Osteoblast (primary cell): ENCODE measurements at places on chromosomes 16 and 17. TPM values are rescaled to one million over a fixed set of nuclear protein-coding genes. Genes with fewer than 3 reads are reported as not detected.
A peak's percentile ranks its signal among the peaks of the same experiment; 100 is the strongest.

DNA sequence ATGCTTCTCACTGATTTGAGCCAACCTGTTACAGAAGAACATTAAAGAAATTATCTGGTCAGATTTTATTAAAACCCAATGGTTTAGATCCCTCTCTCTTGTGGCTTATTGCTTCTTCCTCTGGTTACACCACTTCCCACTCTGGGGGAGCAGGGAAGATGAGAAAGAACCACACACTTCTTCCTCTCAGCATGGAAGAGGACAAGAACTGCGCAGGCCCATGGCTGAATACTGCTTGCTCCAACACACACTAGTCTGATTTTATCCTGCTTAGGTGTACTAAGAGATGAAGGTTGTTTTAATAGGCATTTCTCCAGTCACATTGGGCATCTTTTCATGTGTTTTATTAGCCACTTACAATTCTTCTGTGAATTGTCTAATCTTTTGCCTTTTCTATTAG is 27.6 kb downstream of the MAP3K3 start:
- no peak for DNase-seq

DNA sequence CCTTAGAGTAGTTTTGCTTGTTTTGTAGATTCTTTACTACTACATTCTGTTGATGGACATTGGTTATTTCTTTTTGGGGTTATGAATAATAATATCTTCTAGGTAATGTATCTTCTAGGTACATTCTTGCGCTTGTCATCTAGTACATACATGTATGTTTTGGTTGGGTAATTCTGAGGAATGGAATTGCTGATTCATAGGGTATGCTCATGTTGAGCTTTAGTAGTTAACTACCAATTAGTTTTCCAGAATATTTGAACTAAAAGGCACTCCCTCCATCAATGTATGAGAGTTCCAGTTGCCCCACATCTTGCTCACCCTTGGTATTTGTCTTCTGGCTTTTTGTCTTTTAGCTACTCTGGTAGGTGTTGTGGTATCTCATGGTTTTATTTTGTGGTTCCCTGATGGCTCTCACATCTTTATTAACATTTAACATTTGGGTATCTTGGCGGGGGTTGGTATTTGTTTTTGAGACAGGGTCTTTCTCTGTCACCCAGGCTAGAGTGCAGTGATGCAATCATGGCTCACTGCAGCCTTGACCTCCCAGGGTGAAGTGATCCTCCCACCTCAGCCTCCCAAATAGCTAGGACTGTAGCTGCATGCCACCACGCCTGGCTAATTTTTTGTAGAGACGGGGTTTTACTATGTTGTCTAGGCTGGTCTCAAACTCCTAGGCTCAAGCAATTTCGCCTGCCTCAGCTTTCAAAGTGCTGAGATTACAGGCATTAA is 47.1 kb downstream of the SLC6A4 start:
- DNase-seq = no peak

DNA sequence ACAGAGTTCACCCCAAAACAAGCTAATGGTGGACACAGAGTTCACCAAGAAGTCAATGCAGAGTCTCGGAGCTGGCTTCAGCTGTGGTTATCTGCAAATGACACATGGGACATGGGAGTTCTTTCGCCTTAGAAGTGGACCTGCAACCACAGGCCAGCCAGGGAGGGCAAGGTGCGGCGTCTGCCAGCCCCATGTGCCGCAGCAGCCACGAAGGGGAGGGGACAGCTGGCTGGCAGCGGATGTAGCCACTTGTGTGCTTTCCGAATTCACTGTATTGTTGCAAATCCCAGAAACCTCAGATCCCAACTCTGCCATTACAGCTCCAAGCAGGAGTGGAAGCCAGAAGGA is 24.8 kb downstream of the LMF1 start:
- DNase-seq = peak; percentile 95

DNA sequence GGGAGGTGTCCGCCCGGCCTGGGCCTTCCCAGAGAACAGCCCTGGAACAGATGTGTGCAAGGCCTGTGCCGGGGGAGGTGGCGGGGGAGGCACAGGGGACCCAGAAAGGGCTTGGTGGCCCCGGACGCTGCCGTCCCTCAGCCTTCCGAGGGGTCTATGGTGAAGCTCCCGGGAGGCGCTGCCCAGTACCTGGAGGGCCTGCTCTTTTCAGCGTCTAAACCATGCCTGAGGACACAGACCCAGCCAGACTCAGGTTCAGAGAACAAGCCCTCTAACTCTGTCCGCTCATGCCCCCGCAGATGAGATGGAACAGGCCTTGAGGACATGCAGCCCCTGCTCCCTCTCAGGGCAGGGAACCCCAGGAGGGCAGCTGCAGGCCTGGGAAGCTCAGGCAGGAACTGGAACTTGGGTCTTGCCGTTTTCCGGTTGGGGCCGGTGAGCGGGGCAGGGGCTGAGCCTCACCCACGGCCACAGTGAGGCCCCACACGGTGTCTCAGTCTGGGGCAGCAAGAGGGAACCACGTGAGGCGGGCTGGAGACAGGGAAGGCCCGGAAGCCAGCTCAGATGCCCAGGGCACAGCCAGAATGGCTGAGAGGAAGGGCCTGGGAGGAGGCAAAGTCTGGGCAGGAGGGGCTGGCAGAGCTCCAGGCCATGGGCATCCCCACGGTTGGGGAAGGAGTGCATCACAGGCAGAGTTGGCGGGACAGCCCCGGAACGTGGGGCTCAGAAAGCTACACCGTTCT is 12.5 kb downstream of the SLC16A3 start:
- peak; percentile 95 for DNase-seq

DNA sequence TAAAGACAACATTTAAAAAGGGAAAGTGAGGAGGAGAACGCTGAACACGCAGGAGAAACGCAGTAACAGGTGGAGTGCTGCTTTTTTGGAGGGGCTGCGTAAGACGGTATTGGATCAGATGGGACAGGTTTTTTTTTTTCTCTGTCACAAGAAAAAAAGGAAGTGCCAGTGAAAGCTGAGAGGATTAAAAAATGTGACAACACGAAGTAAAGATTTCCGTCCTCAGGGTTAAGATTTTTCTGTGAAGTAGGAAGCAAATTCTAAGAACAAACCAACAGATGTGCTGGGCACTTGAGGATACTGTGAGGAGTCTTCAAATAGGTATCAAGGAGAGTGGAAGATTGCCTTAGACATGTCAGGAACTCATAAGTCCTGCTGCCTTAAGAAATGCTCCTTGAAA is 5.8 kb upstream of the ABCA9 start:
- no peak for DNase-seq

DNA sequence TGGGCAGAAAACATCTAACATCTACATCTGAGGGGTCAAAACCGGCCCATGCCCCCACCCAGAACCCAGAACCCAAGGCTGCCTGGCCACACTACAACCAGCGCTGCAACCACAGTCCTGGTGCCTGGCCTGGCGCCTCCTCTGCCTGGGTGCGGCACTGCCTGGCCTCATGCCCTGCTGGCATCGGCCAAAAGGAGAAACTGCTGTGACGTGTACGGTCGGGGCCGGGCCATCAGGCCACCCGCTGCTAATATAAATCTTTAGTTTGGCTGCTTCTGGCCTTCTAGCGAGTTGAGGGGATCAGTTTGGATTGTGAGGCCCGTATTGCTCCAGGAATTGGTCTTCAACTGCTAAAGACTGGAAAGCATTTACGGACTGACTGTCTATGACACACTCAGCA is 22.8 kb downstream of the TMEM204 start:
- peak; percentile 23 for DNase-seq

GRCh38 chr16:14014284-14014625 is 56.9 kb upstream of the MRTFB start:
- no peak for DNase-seq

- DNase-seq = no peak
These were observed 6.7 kb downstream of the MRPL58 start for GRCh38 chr17:75019146-75019545.

- DNase-seq = peak; percentile 46
These were observed 11.0 kb downstream of the TBC1D24 start for GRCh38 chr16:2485811-2486507.

- no peak for DNase-seq
These were observed 119.2 kb downstream of the PITPNC1 start for GRCh38 chr17:67496286-67496685.

- DNase-seq = peak; percentile 100
These were observed at the start of gene FAM222B for GRCh38 chr17:28842282-28843012. Gene FAM222B (minus strand): TSS chr17:28842790. CDS start chr17:28766667, 76,123 bp downstream.

- DNase-seq = peak; percentile 99
These were observed 21.3 kb downstream of the SRCIN1 start for GRCh38 chr17:38584350-38584925.

DNA sequence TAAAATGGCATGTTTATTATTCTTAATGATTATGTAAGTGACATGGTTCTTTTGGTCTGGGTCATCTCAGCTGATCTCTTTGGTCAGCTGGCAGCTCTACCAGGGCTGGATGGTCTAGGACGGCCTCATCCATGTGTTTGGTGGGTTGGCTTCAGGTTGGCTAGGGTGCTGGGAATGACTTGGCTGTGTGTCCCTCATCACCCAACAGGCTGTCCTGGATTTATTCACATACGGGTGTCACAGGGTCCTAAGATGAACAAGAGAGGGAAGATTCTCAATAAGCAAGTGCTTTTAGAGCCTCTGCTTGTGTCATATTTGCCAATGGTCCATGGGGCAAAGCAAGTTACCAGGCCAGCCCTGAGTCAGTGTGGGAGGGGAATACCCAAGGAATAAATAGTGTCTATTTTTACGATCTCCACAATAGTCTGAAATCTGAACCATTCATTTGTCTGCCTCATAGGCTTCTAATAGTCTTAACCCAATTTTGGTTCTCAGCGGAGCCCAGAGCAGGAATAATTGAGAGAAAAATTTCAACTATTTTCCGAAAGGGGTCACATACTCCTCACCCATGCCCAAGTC is 157.5 kb downstream of the HS3ST2 start:
- DNase-seq = peak; percentile 6

GRCh38 chr16:82748026-82748425 is 121.3 kb downstream of the CDH13 start:
- peak; percentile 43 for DNase-seq

GRCh38 chr17:77189148-77189547 is 48.4 kb downstream of the SEC14L1 start:
- DNase-seq = no peak

DNA sequence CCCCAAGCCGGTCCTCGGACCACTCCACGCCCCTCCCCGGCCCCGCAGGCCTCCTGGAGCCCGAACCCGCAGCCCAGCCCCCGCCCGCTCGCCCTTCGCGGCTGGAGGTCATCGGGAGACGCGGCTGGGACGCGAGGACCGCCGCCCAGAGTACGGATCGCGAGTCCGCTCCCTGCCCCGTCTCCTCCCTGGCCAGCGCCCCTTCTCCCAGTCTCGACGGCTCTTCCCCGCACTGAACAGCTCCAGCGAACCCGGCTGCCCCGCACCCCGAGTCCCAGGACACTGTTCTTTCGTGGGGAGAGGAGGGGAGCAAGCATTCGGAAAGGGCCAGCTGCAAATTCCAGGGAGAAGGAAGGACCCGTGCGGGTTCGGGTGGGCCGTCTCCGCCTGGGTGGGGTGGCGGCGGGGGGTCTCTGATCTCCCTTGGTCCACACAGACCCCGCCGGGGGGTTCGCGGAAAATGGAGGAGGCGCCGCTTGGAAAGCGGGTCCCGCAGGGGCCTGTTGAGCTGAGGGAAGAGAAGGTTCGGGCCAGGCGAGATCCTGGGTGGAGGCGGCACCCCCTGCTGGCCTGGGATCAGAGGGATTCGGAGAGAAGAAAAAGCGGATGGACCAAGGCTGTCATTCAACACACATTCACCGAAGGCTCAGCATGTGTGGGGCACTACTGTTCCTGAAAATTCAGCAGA is 632 bp upstream of the RTN4RL1 start:
- DNase-seq = peak; percentile 98

GRCh38 chr17:14446825-14447224 is 145.9 kb downstream of the HS3ST3B1 start:
- DNase-seq = no peak

- DNase-seq = peak; percentile 69
These were observed 10.5 kb downstream of the HAP1 start for GRCh38 chr17:41723801-41724475.

DNA sequence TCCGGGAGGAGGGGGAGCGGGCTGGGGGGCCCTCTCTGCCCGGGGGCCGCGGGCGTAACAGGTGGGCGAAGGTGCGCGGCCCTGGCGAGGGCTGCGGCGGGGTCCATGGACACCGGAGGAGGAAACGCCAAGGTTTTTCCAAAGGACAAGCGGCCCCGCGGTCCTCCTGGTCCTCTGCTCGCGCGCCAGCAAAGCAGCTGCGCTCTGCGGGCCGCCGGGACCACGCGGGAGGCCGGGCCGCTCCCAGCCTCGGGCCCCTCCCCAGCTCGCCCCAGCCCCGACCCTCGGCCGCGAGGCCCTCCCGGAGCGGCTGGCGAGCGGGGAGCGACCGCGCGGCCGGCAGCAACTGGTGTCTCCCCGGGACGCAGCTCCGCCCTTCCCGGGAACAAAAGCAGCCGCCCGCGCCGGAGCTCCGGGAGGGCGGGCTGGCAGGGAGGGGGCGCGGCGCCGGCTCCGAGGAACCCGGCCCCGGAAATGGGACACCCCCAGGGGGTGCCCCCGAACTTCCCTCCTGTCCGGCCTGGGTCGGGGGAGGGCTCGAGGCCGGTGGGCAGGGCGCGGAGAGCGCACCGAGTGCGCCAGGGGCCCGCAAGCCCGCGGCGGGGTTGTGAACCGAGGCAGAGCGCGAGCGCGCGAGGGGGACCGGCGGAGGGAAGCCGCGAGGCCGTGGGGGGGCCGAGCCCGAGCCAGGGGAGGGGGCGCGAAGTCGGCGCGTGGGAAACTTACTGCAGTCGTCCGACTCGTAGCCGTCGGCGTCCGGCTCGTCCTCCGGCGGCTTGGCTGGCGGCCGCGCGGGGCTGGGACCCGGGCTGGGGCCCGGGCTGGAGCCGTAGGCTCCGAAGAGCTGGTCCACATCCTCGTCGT is 837 bp downstream of the DOC2B start:
- no peak for DNase-seq

DNA sequence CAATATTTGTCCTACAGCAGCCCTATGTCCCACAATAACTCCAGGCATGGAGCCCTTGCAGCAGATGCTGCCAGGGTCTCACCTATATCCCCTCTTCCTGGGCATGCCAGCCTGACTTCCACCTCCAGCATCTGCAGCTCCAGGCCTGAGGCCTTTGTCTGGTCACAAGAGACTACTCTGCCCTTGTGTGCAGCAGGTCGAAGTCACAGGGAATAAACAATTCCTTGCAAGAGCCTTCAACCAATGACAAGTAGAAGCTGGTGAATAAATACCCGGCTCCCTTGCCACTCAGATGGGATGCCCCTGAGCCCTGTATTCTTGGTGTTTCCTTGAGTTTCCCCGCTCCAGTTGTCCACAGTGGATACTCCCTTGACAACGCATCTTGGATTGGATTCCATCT is 23.0 kb downstream of the CES1 start:
- no peak for DNase-seq

DNA sequence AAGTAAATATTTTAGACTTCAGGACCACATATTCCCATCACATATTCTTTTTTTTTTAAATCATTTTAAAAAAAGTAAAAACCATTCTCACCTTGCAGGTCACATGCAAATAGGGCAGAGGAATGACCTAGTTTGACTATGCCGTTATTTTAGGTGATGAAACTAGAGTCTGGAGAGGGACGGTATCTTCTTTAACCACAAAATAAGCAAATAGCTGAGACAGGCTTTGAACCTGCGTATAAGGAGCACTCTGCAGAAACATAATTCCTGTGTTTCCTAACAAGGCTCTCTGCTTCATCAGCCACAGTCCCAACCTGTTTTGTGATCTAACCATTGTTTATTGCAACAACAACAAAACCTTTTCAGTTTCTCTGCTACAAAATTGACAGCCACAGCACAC is 121.5 kb downstream of the PCTP start:
- no peak for DNase-seq

GRCh38 chr17:42814633-42815399 is 9.3 kb downstream of the BECN1 start:
- DNase-seq = peak; percentile 92

- no peak for DNase-seq
These were observed 2.9 kb downstream of the UNC119 start for GRCh38 chr17:28549236-28550132.

Gene ATAD5
- total RNA-seq = 1.5 and 1.8 TPM in 2 replicates

Gene MEOX1
- under 0.01 TPM in 1 of 2 replicates, not detected in the other for total RNA-seq

Gene CDC6
- total RNA-seq = 5.1 and 8.3 TPM in 2 replicates

Gene CCL3
- 0.29 and 0.36 TPM in 2 replicates for total RNA-seq
